ENCODE measurements at places on chromosomes 12 and 14.
A peak's percentile ranks its signal among the peaks of the same experiment; 100 is the strongest.

- no peak for DNase-seq
Measured at GRCh38 chr14:54599966-54600716, 33.2 kb downstream of the SAMD4A start.

DNA sequence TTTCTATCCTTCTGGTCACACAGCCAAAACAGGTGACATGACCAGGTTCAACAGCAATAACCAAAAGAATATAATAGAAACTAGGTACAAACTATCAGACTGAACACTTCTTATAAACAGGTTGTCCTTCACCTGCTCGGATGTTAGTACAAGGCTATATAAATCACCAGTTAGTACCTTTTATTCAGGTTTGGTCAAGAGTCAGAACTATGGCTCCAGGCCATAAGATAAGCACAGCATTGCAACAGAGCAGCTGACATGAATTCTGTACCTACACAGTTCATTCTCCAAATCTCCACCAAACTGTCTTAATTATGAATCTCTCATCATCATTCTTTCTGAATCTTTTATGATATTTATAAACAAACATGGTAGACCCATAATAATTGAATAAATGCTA, 123.9 kb downstream of the DIO2 start:
- DNase-seq, result no peak

- no peak for DNase-seq
Measured at GRCh38 chr12:50625029-50625925, 120.5 kb downstream of the DIP2B start.

DNA sequence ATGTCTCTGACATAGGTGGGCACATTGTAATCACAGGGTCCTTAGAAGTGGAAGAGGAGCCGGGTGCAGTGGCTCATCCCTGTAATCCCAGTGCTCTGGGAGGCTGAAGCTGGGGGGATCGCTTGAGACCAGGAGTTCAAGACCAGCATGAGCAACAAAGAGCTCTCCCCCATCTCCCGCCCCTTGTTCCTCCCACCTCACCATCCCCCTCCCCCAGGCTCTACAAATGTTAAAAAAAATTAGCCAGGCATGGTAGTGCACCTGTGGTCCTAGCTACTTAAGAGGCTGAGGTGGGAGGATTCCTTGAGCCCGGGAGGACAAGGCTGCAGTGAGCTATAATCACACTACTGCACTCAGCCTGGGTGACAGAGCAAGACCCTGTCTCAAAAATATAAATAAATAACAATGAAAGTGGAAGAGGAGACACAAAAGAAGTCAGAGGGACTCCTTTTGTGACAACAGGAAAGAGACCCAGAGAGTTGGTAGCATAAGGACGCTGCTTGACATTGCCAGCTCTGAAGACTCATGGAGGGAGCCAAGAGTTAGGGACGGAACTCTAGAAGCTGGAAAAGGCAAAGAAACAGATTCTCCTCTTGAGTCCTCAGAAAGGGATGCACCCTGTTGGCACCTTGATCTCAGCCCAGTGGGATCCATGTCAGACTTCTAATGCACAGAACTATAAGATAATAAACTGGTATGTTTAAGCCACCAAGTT, 29.6 kb upstream of the CSRP2 start:
- DNase-seq, result no peak

- DNase-seq, result no peak
Measured at GRCh38 chr12:89946518-89947135, 238.0 kb upstream of the ATP2B1 start.

GRCh38 chr14:23877538-23878180, 75.9 kb upstream of the DHRS4 start:
- DNase-seq, result no peak

DNA sequence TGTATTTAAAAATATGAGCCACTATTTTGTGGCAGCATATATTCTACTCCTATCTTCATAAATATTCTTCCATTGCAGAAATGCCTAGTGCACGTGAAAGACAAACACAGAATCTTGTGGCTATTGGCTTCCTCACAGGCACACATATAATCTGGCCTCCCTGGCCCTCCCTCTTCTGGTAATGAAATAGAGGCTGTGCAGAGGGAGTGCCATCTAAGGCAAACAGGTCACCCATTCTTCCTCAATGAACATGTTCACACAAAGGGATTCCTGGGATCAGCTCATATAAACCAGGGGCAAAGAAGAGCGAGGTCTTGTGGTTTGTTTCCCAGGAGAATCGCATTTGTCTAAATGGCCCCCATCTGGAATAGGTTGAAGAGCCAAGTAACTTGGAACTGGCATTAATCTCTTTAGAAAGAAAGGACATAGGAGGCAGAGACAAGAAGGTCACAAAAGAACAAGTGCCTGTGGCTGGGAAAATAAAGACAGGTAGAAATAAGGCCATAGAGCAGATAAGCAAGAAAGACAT, 171.6 kb upstream of the PTPRQ start:
- no peak for DNase-seq

DNA sequence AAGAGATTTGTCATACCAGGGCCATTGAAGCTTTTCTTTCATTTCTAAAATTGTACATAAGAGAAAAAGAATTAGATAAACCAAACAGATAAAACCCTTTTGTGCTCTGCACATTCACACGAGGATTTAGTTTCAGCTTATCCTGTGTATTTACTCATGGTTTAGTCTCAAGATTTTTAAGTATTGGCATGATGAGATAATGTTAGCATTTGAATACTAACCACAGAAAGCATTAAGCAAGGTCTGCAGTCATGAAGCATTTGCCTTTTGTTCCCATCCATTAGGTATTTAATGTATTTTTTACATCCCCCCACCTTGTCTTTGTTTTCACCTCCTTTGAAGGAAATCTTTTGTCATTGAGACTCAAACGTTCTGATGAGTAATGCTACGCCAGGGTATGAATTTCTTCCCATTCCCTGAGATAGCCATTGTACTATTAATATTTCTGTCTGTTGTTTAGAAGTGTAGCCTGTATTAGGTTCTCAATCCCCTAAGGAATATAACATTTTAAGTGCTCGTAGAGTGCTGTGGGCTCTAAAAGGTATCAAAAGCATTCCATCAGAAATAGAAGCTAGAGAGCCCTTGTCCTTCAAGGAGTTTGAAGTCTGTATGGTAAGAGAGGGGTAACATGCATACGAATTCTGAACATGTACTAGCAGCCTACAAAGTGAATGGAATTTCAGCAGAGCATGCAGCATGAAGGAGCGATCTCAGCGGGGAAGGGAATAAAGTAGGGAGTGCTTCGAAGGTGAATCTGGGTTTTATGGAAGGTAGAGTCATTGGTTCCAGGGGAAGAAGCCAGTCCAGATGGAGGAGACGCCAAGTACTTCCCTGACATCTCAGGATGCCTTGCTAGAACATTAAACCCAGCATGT, 22.3 kb downstream of the CRADD start:
- no peak for DNase-seq

DNA sequence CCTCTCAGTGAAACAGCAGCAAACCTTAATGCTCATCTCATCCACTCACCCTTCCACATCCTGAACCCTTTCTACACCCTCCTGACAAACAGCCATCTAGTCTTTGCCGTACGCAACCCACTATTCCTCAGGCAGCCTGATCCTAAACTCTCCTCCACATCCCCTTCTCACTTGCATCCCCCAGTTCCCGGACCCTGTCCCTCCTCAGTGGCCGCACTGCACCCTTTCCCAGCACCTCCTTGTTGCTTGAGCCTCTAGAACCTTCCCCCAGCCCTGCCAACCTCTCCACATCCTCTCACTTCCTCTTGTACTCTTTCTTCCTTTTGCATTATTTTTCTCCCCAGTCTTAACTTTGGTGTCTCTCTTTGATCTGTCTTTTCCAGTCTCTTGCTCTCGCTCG, 42.9 kb downstream of the IQSEC3 start:
- no peak for DNase-seq

DNA sequence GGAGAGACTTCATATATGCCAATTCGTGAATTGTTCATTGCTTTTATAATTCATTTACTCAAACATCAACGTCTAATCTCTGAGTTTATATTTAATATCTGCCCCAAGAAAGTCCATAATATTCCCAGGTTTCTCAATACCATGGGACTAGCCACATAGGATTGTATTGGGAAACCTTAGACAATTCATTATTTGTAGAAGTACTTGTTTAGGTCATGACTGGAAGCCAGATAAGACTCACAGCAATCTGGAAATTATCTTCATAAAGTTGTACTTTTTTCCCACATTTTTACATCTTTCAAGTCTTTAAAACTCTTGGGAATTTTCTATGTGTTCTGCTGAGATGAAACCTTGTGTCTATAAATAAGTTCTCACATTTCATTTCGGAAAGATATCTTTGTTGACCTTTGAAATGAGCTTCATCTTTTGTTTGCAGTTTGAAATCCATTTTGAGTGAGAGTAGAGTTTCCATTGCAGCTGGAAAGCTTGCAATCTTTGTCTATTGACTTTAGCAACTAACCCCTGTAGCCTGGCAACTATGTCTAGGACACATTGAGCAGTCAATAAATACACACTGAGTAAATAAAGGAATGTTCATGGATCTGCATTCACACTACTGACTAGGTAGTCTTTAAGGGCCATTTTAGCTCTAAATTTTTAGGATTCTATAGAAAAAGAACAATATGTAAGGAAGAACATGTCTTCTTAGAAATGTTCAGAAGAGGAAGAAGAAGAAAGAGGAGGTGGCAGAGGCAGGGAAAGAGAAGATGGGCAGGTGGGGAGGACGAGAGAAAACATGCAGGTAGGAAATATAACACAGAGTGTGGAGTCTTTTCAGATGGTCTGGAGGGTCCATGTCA, 154.4 kb downstream of the LRIG3 start:
- no peak for DNase-seq

GRCh38 chr14:57418999-57419398, 28.6 kb downstream of the NAA30 start:
- no peak for DNase-seq

DNA sequence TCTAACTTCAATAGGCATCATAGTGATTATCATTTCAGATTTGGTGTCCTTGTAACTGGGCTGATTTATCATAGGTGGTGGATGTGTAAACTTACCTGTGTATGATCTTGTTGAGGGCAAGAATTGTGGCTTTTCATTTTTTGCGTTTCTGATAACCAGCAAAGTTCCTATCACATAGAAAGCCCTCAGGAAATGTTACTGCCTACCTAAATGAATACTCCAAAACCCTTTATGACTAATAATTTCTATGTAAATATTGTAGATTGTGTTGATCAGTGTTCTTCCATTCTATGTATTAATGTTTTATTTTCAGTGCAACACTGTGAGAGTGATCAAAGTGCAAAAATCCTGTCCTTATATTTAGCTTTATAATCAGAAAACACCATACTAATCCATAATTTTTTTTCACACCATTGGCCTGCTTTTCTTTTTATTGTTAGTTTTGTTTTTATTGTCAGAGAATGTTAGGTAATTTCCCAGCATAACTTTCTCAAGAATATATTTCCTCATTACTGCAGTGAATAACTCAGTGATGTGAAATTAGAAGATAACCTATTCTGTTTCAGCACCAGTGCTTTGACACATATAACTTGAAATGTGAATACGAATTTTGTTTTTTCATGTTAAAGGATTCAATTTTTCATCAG, 94.1 kb downstream of the GPHN start:
- no peak for DNase-seq

GRCh38 chr14:22900081-22900799, 17.2 kb downstream of the REM2 start:
- peak; percentile 56 for DNase-seq

DNA sequence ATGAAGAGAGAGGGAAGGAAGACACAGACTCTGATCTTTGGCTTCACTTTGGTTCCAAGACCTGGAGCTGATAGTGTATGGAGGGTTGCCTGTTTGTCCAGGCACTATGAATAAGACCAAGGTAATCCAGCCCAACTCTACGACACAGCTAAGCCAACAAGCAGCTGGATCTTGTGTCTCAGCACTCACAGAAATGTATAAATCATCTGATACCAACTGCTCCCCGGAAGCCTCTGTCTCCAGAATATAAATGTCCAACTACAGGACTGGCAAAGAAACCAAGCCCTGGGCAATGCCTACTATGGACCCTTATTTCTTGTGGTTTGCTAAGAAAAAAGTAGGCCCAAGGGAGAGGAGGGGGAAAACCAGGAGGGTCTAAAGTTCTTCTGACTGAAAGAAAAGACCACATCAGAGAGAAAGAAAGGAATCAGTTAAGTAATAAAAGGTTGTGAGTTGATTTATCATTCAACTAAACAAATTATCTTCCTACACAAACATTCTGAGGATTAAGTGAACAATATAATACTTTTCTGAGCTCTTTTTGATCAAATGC, 204.0 kb downstream of the DAD1 start:
- no peak for DNase-seq

DNA sequence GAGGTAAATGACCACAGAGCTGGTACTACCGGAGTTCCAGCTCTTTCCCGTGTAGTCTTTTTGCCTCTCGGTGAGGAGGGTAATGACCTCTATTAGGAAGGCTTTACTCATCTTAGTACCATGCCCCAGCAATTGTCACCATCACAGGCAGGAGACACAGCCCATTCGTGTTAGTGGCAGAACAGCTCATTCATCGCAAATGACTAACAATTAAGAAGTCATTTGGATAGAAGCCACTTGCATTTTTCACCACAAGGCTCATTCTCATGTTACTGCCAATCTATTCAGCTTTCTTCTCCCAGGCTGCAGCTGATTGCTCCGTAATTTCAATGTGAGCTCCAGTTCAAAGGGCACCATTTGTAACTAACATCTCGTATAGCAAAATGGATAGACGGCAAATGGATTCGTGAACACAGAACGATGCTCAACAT, 718.8 kb upstream of the TMEM132C start:
- no peak for DNase-seq

GRCh38 chr12:33156042-33156441, 259.5 kb upstream of the PKP2 start:
- DNase-seq, result no peak

All from inflammatory macrophage (primary cell).